Stimulated activated CD4-positive, alpha-beta T cell treated with anti-CD3 and anti-CD28 coated beads, Interleukin-12 subunit alpha, Interleukin-12 subunit beta, amount 100 ng/mL, for 4 hours (primary cell): ENCODE measurements at places on chromosomes 16 and 17.

- no peak for DNase-seq
These were observed 207.1 kb downstream of the SPECC1 start for GRCh38 chr17:20216154-20216815.

- DNase-seq = no peak
These were observed 16.6 kb downstream of the MAP3K14 start for GRCh38 chr17:45300060-45300751.

DNA sequence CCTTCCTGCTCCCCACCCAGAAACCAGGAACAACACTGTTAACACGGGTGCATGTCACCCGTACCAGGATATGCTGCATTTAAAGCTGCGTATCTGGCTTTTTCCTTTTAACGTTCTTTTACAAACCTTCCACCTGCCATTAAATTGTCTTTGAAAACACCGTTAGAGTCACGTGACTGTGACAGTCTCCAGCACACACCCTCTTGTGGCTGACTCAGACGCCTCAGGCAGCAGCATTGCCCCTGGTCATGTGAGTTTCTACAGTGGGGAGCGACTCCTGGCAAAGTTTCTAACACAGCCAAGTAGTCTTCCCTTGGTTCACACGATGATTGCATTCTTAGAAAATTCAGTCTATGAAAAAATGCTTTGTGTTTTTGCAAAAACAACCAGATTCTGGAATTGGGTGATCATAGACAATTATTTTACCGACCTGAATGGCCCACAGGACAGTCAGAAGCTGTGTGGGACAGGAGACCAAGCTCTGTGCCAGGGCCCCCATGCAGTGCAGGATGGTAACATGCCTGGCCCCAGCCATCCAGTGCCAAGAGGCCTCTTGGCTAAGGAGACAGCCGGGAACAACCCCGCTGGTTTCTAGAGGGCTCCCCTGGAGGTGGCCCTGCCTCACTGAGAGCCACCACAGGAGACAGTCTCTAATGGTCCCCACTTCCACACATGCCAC is 199.1 kb downstream of the KATNIP start:
- peak; percentile 15 for DNase-seq

DNA sequence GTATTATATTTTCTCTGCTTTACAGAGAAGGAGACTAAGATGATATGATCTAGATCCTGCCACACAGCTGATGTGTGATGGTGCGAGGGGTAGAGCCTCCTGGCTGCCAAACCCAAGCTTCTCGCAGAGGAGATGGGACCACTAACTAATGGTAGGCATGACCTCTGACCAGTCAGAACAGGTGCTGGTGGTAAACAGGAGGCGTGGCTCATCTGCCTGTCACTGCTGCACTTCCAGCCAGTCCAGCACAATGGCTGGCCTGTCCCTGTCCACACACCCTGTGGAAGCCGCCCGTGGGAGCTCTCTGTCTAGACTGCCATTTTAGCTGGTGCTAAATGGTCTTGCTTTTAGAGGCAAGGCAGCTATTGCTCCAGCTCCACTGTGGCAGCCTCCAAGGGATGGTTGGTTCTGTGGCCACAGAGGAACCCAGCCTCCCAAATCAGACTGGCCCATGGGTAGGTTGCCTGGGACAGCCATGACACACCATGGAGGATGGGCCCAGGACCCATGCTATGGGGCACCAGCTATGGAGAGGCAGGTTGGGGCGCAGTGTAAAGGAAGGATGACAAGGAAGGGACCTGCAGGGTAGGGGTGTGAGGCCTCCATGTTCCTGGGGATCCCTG is 86.7 kb downstream of the KSR1 start:
- no peak for DNase-seq

DNA sequence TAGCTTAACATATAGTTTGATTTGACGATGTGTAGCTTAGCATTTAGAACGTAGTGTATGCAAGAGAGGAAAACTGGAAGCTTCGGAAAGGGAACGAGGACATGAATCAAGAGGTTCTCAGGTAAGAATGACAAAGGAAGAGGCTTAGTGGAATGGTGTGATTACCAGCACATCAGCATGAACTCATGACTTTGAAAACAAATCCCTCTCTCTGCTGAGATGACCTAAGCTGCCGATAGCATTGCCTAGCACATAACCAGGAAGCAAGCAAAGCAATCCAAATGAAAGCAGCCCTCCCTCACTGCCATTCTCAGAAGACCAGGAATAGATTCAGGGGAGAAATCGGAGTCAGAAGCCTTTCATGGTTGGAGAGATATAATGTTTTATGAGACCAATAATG is 51.3 kb upstream of the CCL1 start:
- no peak for DNase-seq

GRCh38 chr17:57097832-57098421 is 12.9 kb downstream of the AKAP1 start:
- no peak for DNase-seq

GRCh38 chr16:27617665-27618064 is 67.7 kb downstream of the KATNIP start:
- DNase-seq = no peak

GRCh38 chr16:25163683-25164082 is 52.1 kb downstream of the LCMT1 start:
- no peak for DNase-seq

- no peak for DNase-seq
These were observed 19.7 kb downstream of the G6PC1 start for GRCh38 chr17:42920106-42920900.

- no peak for DNase-seq
These were observed 426.3 kb downstream of the ZFHX3 start for GRCh38 chr16:72621651-72622050.

DNA sequence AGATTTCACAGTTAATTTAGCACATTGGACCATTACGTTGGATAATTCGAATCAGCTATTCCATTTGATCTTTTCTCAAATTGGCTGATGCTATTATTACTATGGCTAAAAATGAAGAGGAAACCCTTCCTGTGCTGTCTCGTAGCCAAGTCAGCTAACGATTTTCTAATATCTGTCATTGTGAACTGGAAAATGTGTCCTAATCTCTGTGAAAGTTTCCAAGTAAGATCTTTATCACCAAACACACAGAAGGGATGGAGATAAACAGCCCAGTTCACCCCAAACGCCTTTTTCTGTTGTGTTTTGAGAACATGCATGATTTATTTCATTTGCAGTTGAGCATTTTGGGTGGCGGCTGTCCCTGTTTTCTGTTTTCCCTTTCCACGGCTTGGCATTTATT is 312.8 kb downstream of the FOXL1 start:
- DNase-seq = no peak

DNA sequence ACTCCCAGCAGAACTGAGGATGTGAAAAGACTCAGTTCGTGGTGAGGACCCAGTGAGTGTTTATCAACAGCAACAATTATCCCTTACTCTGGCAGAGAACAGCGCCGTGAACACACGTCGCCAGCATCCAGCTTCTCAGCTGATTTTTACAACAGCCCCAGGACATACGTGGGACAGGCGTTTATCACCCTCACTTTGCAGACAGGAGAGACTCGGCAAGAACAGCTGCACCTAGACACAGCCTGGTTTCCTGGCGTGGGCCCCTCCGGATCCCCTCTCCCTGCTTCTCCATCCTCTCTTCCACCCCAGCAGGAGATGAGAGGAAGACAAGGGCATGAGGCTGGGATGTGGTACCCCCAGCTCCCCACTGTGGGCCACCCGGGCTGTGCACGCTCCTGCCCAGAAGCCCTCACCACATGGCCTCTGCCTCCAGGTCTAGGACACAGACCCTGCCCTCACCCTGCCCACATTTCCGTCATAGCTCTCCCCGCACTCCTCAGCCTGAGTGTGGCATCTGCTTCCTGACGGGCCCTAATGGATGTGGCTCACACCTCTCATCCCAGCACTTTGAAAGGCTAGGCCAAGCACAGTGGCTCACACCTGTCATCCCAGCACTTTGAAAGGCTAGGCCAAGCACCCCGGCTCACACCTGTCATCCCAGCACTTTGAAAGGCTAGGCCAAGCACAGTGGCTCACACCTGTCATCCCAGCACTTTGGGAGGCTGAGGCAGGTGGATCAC is 17.5 kb downstream of the ABR start:
- DNase-seq = no peak

- DNase-seq = no peak
These were observed 5.9 kb downstream of the COQ7 start for GRCh38 chr16:19073344-19073743.

GRCh38 chr16:46715769-46716305 is 26.4 kb downstream of the ORC6 start:
- no peak for DNase-seq

DNA sequence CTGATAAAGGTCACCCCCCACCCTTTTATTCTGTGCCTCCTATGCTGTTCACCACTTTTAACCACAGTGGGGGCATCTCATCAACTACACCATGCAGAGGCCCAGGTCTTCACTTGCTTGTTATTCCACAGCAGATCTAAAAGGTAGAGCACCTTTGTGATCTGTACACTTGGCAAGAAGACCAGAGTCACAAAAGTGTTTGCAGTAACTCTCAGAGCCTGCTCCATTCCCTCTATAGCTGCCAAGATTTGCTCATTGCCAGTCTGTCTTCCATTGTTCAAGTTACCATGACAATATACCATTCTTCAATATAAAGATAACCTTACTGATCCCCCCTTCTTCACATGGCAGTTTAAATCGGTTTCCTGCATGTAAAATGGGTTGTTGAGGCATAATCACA is 180.0 kb downstream of the TOX3 start:
- DNase-seq = no peak

- no peak for DNase-seq
These were observed 3.1 kb downstream of the RAB11FIP4 start for GRCh38 chr17:31394544-31394943.

DNA sequence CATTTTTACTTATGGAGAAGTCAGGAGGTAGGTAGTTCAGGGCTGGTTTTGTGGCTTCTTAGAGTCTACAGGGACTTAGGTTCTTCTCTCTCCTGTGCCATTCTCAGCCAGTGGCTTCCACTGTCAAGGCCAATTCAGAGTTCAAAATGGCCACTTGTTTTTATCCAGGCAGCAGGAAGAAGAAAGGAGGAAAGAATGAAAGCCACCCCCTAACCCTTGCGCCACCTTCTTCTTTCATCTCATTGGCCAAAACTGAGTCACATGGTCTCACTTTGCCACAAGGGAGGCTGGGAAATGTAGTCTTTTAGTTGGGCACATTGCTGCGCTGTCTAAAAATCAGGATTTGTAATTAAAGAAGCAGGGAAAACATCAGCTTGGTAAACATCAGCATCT is 60.8 kb upstream of the MED9 start:
- no peak for DNase-seq

- DNase-seq = no peak
These were observed 10.1 kb upstream of the OSGIN1 start for GRCh38 chr16:83942815-83943515.

DNA sequence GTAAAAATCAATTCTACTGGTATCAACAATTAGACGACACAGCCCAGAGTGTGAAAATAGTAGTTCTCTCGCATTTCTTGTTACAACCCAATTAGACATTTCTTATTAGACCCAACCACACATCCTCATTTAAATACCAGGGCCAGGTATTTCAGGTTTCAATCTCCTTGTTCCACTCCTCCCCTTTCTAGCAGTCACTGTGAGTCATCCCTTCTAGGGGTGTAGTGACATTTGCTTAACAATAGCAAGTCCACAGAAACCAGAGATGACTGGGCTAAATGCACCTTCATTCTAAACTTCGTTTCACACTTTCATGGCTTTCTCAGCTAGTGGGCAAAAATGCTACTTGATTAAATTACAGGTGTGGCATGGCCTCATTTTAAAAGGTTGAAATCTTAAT is 116.9 kb upstream of the CACNG3 start:
- no peak for DNase-seq

DNA sequence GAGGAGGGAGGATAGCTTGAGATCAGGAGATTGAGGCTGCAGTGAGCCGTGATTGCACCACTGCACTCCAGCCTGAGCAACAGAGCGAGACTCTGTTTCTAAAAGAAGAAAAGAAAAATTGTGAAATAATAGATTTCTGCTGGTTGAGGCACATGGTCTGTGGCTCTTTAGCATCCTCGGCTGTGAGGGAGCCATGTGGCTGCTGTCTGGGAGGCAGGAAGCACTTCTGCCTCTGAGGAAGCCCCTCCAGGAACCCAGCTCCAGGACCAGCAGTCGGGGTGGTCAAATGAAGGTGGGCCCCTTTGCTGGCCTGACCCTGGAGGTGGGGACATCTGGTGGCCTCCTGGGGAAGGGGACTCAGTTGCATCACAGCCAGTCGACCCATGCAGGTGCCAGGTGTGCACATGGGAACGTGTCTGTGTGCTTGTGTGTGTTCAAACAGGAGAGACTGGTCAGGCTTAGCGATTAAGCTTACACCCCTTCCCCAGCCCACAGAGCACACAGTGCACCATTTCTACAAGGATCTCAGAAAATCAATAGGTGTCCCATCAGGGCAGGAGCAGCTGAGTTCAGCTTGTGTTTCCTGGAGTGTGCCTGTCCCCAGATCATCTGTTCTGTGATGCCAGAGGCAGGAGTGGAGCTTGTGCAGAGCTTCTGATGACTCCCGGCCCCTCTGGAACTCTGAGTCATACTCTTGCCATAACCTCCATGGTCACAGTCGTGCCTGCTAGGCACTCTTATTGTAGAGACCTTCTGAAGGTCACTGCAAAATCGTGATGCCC is 24.3 kb upstream of the MGAT5B start:
- DNase-seq = no peak

DNA sequence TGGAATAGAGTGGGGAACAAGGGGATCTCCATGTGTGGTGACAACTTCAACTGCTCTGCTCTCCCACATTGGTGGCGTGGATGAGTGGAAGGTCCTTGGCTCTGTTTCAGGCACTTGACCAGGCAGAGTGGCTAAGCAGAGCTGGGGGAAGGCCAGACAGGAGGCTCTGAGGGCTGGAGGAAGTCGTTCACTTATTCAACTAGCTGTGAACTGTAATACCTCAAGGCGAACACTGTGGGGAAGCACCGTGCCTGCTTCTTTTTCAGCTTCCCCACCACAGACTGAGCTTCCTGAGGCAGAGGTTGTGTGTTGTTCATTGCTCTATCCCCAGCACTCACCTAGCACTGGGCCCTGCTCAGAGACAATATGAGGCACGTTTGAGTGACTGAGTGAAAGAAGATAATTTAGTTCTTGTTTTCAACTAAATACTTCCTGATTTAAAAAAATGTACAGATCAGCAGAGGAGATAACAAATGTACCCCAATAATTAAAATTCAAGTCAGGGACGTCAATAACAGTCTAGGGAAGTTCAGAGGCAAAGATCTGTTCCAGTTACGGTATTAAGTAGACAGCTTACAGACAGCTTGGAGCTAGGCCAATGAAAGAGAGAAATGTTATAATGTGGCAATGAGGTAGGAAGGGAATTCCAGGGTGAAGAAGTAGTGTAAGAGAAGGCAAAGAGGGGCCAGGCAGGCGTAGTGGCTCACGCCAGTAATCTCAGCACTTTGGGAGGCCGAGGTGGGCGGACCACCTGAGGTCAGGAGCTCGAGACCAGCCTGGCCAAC is 34.7 kb downstream of the MYO18A start:
- DNase-seq = peak; percentile 49

DNA sequence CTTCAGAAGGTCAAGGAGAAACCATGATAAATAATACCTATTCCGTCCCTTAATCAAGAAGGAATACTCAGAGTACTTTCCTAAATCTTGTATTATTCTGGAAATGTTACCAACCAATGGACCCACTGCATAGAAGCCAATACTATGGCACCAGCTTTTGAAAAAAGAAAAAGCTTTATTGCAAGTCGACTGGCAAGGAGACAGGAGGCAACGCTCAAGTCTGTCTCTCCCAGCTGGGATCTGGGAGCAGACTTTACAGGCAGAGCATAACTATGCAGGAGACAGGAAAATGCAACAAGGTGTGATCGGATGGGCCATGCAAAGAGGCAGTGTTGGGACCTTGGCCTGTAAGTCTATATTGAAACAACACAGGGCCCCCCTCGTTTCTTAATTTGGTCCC is 132.4 kb downstream of the CHD9NB start:
- no peak for DNase-seq

GRCh38 chr16:84548971-84549844 is 44.7 kb upstream of the MEAK7 start:
- peak; percentile 43 for DNase-seq
